D721Med (cell line): ENCODE measurements at places on chromosomes 2 and 18.

DNA sequence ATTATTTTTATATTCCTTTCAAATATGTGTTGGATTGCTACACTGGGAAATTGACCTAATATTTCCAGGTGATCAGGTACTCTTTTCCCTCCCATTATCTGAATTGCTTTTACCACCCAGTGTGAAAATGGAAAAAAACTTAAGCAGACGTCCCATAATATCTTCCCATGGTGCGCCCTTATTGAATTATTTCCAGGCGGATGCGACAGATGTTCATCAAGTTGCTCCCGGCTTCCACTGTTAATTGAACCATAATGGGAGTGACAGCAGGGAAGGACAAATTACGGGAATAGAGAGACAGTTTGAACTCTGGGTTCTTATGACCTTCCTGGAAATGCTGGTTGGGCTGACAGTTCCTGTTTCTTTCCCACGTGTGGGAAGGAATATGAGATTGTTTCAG is 93.3 kb downstream of the THSD7B start:
- no peak for DNase-seq

DNA sequence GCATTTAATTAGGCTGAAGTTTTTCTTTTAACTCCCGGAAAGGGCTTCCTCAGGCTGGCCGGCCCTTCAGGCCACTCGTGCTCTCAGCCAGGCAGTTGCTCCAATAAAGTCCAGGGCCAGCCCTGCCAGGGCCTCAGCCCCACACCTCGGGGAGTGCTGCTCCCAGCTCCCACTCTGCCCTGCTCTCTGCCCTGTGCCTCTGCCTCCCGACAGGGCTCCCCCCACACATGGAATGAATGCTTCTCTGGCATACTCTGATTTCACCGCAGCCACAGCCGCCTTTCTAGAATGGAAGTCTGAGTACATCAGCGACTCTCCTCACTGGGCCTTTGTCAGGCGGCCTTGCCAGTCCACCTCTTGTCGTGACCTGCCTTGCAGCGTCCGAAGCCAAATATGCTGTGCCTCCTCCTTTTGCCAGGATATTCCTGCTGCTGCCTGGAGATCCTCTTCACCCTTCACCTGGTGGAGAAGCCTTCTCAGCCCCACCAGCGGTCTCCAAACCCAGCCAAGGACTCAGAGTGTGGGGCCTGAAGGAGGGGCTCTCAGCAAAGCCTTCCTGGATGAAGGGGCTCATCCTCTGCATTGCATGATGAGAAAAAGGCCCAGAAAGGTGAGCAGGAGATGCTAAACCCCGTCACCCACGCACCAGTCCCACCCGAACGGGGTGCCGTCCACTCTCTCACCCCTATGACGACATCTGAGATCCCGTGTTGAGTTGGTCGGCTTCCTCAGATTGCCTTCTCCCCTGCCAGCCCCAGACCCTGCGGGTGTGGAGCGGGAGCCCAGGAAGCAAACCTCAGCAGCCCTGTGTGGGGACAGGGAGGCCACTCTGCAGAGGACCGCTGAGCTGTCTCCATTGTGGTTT is 472.7 kb upstream of the HS6ST1 start:
- DNase-seq, result no peak

GRCh38 chr2:99821039-99821438 is 321.4 kb downstream of the AFF3 start:
- no peak for DNase-seq

GRCh38 chr2:201467666-201468065 is 16.1 kb downstream of the STRADB start:
- DNase-seq, result no peak

DNA sequence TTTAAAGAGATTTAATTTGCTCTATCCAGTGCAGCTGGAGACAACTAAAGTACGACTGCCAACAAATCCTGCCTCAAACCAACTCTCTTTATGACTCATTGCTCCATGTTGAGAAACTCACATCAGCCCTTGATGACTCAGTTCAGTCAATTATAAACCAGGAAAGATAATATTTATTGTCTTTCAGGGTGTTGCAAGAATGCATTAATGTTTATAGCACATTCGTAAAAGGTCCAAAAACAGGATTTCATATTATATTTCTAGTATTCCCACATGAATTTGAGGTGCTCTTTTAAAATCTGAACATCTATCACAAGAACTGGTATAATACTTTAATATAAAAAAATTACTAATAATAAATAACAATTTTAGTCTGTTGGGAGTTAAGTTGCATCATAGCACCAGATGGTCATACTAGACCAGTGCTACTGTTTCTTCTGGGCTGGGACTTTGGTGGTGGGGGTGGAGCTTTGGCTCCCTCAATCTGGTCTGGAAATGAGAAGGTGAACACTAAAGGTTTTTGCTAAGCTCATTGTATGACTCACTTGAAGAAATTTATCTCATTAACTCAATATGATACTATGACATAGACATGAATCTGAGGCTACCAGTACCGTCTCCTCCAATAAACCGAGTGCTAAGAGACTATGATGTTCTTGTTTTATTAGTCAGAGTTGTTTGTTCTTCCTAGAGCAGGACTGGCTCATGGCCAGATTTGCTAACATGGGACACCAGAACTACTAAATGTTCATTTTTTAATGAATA is 26.6 kb upstream of the MAP3K20 start:
- DNase-seq, result no peak

- no peak for DNase-seq
Measured at GRCh38 chr2:181613241-181613640, 43.7 kb downstream of the CERKL start.

GRCh38 chr18:3217948-3218647 is 1.7 kb downstream of the MYOM1 start:
- DNase-seq, result no peak

- DNase-seq, result peak; percentile 9
Measured at GRCh38 chr2:91477731-91478672, 2786.5 kb downstream of the RPIA start.

DNA sequence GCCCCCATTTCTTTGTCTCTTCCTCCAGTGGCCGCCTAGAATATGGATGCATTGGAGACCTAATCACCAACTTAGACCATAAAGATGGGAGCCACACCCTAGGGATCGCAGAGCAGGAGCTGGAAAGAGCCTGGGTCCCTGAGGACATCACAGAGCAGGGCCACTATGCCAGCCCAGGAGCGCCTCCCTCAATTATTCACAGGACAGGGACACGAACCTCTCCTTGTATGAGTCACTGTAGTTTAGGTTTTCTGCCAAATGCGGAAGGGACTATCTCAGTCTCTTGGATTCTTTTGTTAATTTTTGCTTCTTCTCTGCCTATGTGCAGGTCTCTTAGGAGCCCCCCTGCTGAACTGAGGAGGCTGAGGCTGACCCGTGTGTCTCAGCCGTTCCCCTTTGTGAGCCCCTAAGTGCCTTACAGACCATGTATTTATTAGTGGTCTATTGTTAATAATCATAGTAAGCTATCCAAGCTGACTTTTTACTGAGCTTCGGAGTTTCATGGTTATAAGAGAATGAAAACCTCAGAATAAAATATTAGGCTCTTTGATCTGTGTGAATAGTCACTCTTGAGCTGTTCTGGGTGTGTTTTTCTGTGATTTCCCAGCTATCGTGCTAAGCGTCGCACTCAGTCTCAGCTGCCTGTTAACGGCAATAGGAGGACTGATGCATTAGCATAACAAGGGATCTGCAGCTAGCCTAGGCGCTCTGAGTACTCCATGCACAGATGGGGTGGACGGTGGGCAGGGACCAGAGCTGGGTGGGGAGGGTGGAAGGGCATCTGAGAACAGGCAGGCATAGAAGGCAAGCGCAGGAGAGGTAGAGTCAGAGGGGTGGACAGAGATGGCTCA is 12.7 kb upstream of the PTPN4 start:
- no peak for DNase-seq

GRCh38 chr2:36411962-36412444 is 56.4 kb downstream of the CRIM1 start:
- no peak for DNase-seq

DNA sequence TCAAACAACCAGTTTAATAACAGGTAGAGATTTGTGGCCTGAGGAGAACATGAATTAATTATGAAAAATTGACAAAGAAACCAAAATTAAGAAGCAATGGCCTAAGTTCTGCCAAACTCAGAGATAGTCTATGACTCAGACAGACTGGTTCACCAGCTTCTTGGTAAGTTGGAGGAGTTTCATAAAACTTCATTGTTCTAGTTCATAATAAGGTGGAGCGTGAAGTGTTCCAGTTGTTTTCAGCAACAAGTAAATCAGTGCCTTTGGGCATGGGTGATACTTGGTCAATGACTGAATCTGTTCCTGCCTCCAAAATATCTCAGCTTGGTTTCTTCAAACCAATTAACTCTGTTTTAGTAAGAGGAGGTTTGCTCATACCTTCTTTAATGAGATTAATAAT is 40.0 kb downstream of the SLC40A1 start:
- DNase-seq, result no peak

DNA sequence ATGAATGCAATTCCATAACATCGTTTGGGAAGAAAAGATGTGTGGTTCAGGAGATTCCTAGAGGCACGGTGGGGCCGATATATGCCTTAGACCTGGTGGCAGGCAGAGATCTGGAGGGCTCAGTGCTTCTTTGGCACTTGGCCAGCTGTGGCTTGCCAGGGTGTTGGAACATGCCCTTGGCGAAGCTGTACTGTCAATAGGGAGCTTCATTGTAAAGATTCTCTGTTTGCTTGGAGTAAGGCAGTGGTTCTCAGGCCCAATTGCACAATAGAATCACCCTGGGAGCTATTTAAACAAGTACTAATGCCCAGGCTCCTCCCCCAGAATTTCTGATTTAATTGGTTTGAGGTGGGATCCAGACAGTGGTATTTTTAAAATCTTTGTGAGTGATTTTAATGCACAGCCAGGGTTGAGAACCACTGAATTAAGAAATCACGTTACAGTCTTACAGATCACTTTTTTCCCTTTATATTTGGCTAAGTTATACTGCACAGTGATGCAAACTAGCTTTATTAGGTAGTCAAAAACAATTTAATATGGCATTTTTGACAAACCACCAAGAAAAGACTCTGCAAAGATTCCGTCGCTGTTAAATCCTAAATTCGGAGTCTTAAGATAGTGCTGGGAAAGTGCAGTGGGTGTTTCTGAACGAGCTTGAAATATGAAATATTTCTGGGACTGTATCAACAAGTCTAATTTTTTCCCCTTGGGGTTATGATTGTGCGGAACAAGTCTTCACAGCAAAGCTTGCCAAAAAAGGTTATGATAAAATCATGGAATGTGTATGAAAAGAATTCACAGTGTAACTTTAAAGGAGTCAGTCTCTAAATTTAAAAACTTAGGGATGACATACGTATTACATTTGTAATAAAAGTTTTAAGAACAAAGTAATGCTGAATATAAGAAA is 78.0 kb downstream of the CRIM1 start:
- DNase-seq, result no peak

DNA sequence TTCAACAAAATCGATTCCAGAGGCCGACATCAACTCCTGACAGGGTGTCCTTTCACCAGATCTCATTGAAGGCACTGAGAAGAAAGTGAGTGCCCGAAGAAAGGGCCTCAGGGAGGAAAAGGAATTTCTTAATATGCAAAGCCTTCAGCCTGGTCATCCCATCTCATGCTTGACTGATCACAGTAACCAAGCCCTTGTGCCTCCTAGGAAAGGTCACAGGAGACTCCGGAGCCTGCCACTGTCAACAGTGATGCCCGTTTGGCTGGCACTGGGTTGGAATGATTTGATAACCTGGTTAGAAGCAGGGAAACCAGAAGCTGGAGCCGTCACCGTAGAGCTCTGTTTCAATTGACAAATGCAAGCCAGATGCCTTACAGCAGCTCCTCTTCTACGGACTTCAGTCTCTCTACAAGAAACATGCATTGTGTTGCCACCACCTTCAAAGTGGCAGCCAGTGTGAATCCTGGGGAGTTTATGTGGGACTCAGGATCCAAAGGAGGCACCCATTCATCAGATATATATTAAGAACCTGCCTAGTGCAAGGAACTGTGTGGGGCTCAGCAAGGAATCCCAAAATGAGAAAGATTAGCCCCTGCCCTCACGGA is 24.6 kb downstream of the COX7A2L start:
- DNase-seq, result no peak

- no peak for DNase-seq
Measured at GRCh38 chr2:8786463-8786862, 51.0 kb downstream of the KIDINS220 start.

- no peak for DNase-seq
Measured at GRCh38 chr2:170324640-170325046, 146.7 kb downstream of the MYO3B start.

GRCh38 chr2:148531235-148531634 is 113.3 kb upstream of the EPC2 start:
- no peak for DNase-seq

DNA sequence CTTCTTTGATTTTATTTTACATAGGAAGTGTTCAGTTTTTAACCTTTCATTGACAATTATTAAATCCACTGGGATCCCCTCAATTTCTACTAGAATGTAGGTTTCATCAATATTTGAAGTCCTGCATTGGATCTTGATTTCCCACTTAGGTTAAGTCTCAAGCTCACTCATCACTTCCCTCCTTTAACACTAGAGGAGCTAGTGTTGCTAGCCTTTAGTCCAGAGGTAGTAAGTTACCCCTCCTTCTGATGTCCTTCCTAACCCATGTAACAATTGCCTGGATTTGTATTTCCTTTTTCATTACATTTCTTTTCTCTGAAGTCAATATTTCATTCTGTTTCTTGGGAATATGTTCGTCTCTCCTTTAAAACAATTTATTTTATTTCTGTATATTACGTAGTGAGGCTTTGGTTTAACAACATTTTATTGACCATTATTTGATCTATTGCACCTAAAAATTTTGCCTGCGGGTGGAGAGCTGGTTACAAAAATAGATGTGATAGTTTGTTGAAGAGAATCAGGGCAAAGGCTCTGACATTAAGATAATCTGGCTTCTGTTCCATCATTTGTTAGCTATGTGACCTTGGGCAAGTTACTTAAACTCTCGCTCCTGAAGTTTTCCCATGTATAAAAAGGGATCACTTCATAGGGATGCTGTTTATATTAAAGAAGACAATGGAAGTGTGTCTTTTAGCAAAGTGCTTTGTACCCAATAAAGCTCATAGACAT is 833.0 kb downstream of the SLC4A3 start:
- DNase-seq, result no peak

DNA sequence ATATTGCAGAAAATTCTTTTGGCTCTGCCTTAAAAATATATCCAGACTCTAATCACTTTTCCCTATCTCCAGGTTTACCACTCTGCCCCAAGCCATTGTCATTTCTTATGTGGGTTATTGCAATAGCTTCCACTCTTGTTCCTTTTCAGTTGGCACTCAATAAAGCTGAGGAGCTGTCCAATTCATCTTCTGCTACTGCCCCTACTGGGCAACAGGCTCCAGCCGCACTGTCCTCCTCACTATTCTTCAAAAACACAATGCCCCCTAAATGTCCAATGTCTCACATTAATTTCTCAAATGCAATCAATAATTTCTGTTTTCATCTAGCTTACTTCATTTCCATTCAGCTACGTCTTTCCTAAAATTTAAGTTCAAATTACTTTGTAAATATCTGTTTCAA is 1262.5 kb upstream of the CDH2 start:
- no peak for DNase-seq

GRCh38 chr2:201643216-201643890 is at the start of gene TMEM237:
Gene TMEM237 (minus strand): TSS chr2:201643503. CDS start chr2:201643400, 103 bp downstream.
- DNase-seq, result no peak

- DNase-seq, result no peak
Measured at GRCh38 chr18:12827588-12827987, 56.4 kb downstream of the PTPN2 start.

- no peak for DNase-seq
Measured at GRCh38 chr2:196584903-196585302, 54.6 kb upstream of the CCDC150 start.
